NCI-H146 (cell line): ENCODE measurements at places on chromosomes 16 and 17.

GRCh38 chr17:68329331-68329730, 38.0 kb downstream of the ARSG start:
- DNase-seq: no peak

DNA sequence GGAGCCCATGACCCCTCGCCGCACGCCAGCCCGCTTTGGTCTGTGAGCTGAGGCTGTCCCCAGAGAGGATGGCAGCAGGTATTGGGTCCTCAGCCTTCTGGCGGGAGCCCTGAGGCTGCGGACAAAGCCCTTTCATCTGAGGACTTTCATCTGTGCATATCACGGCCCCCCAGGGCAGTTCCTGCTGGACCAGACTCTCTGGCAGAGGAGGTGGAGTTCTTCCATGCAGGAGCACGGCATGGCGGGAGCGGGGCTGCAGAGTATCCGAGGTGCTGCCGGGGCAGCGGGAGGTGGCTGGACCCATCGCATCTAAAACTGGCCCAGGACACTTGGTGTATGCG, 18.8 kb downstream of the DHX38 start:
- DNase-seq: no peak

GRCh38 chr16:66495440-66495839, 54.5 kb downstream of the TK2 start:
- no peak for DNase-seq

DNA sequence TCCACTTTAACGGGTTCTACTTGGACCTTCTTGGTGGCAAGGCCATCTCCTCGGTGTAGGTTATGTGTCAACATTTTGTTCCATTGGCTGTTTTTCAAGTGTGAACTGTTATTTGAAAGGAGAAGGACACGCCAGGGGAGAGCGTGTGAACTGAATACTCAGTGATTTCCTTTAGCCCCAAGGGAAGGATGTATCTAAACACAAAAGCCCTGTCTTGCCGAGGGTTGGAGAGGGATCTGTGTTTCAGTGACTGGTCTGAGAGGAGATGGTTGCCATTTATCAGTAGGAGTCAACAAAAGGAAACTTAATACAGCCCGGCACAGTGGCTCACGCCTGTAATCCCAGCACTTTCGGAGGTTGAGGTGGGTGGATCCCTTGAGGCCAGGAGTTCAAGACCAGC, 50.0 kb downstream of the USP10 start:
- no peak for DNase-seq

GRCh38 chr16:50509521-50510341, 38.5 kb upstream of the NKD1 start:
- no peak for DNase-seq

- no peak for DNase-seq
Observed at GRCh38 chr17:2994441-2994840, 69.0 kb downstream of the OR1D5 start.

DNA sequence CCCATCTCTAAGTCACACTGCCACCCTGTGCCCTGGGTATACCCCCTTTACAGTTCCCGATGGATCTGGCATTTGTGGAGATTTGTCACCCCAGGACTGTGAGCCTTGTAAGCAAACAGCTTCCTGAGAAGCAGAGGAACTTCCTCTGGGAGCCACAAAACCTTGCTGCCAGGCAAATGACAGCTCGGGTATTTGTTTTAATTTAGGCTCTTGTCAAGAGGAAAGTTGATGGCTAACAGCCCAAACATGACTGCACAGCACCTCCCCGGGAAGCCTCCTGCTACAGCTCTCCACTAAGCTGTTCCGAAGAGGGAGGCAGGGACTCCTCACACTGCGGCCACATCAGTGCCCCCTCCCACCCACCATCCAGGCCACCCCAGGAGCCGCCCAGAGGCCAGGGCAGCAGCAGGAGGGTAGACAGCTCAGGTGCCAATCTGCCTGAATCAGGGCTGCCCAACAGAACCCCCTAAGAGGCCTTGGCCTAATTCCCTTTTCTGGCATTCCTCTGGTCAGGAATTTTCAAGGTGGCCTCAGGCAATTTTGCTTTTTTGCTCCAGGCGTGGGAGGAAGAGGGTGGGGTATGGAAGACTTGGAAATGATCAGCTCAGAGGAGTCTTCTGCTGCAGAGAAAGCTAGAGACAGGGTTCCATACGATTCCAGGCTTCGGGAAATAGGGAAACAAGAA, 2.6 kb downstream of the ABR start:
- no peak for DNase-seq

GRCh38 chr17:3385869-3386816, at the start of gene OR3A2:
OR3A2 (minus strand) TSS chr17:3386308.
- DNase-seq: no peak

DNA sequence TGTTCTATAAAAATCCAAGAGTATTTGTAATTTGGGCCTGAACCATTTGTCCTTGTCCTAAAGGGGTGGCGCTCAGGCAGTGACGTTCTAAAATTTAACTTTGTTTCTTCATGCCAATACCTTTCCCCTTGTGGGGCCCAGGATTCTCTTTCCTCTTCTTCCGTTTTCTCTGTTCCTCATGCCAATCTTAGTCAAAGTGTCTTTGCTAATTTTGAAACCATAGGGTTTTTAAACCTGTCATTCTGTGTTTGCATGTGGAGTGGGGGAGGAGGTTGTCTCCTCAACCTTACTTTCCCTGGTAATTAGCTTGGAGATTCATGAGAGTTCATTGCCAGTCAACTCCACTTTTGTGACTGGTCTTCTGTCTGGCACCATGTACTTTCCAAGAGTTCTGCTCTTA, 337.1 kb downstream of the MAF start:
- DNase-seq: no peak

GRCh38 chr16:50665128-50665878, 15.8 kb downstream of the SNX20 start:
- DNase-seq: peak; percentile 31

- no peak for DNase-seq
Observed at GRCh38 chr17:78997231-78997741, 12.3 kb downstream of the CANT1 start.
